H9 (cell line): ENCODE measurements at places on chromosomes 6 and 20. TPM values are rescaled to one million over a fixed set of nuclear protein-coding genes. Genes with fewer than 3 reads are reported as not detected.

Gene SLC35D3
- total RNA-seq: 0.17 and 0.57 TPM in 2 replicates

Gene GATA5
- 0.24 and 0.39 TPM in 2 replicates for total RNA-seq

Gene SCRT2
- not detected in 2 replicates for total RNA-seq

Gene RGS17
- 3.2 and 3.8 TPM in 2 replicates for total RNA-seq

Gene KHDC1L
- 0.37 TPM in 1 of 2 replicates, not detected in the other for total RNA-seq

Gene CLDN20
- not detected in 2 replicates for total RNA-seq

Gene ELOVL4
- 10.1 and 10.9 TPM in 2 replicates for total RNA-seq

DNA sequence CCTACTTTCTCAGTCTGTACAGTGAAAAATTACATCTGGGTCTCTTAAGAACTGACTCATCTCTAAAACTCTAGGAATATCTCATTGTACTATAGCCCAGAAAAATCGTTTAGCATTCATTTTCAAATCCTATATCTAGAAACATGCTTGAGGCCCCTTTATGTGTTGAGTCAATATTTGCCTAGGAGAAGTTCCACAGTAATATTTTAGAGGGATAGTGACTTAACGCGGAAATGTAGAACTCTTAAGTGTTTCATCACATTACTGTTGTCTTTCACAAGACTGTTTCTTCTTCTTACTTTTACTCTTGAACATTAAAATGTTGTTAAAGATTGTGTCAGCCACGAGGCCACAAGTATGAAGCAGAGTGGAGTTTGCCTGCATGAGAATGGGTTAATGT, 23.0 kb upstream of the MYLIP start:
- H3K4me1 ChIP-seq: no peaks in the 10 kb centered on the region
- no peak overlapping the region for H3K27ac ChIP-seq
- H3K36me3 ChIP-seq: no peaks in the 10 kb centered on the region
- no peaks in the 10 kb centered on the region for H3K27me3 ChIP-seq

DNA sequence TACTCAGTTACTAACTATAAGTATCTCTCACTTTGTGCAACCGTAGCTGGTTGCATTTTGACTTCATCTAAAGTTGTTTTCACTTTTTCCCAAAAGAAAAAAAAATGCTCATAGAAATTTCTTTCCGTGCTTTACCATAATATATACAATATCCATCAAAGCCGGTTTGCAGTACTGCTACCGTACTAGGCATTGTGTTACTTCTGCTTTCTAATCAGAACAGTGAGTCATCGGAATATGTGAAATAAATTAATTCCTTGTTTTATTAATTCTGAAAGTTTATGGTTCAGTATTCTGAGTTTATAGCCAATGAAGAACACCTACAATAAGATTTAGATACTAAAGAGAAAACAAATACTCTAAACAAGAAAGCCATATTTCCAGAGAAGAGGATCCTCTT, 72.5 kb downstream of the TNFRSF21 start:
- peaks cover 6% of the 10 kb centered on the region; the same call in 1 of the 2 replicates for H3K4me1 ChIP-seq
- H3K4me3 ChIP-seq: no peak overlapping the region
- no peak for DNase-seq

DNA sequence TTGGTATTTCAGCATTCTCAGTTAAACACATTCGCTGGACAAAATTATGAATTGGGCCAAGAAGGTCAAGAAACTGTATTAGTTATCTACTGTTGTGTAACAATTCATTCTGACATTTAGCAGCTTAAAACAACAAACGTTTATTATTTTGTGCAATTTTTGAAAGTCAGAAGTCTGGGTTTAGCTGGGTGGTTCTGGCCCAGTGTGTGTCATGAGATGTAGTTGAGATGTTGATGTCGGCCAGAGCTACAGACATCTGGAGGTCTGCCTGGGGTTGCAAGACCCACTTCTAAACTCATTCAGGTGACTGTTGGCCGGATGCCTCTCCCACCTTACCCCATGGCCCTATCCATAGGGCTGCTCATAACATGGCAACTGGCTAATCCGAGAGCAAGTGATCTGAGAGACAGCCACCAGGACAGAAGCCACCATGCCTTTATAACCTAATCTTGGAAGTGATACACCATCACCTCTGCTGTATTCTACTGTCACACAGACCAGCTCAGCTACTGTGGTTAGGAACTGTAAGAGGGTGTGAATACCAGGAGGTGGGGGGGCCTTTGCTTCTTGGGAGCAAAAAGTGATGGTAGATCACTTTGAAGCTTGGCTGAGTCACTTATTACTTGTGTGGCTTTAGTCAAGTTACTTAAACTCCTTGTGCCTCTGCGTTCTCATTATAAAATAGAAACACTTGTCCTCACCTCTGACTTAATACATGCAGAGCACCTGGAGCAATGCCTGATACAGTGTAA, 217.0 kb upstream of the MYLIP start:
- peak; percentile 54 for DNase-seq
- H3K4me1 ChIP-seq: peaks cover 27% of the 10 kb centered on the region; the same call in 1 of the 2 replicates
- peak overlapping the region; percentile 44 for H3K27ac ChIP-seq
- no peaks in the 10 kb centered on the region for H3K36me3 ChIP-seq
- H3K27me3 ChIP-seq: no peaks in the 10 kb centered on the region
- no peak overlapping the region for H3K4me3 ChIP-seq

- H3K4me1 ChIP-seq: peaks cover 10% of the 10 kb centered on the region; the same call in 1 of the 2 replicates
- H3K27ac ChIP-seq: no peak overlapping the region
- peak overlapping the region; percentile 56 for H3K4me3 ChIP-seq
- no peaks in the 10 kb centered on the region for H3K27me3 ChIP-seq
- H3K36me3 ChIP-seq: no peaks in the 10 kb centered on the region
These were observed 321.5 kb upstream of the JARID2 start for GRCh38 chr6:14924126-14925024.

GRCh38 chr20:46832555-46832954, 62.1 kb upstream of the EYA2 start:
- H3K36me3 ChIP-seq: no peaks in the 10 kb centered on the region
- no peak overlapping the region for H3K4me3 ChIP-seq
- H3K27me3 ChIP-seq: no peaks in the 10 kb centered on the region
- H3K4me1 ChIP-seq: no peaks in the 10 kb centered on the region; the same call in 1 of the 2 replicates
- no peak for DNase-seq
- no peak overlapping the region for H3K27ac ChIP-seq
